Cardiac fibroblast (primary cell): ENCODE measurements at places on chromosomes 16 and 17.
A peak's percentile ranks its signal among the peaks of the same experiment; 100 is the strongest.

DNA sequence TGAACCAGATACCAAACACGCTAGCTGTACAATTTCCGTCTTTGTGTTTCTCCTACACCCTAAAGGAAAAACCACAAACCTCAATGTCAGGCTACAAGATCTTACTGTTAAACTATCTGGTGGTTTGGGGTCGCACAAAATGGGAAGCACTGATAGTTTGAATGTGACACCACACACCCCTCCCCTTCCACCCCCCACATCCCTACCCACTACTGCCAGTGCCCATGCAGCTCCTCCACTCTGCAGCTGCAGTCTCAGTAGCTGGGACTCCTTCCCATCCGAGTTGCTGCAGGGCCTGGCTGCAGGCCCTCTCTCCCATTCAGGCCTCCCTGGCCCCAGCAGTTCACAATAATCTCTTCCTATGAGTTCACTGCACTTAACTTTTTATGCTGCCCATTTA, 18.4 kb downstream of the TRAP1 start:
- DNase-seq: no peak

DNA sequence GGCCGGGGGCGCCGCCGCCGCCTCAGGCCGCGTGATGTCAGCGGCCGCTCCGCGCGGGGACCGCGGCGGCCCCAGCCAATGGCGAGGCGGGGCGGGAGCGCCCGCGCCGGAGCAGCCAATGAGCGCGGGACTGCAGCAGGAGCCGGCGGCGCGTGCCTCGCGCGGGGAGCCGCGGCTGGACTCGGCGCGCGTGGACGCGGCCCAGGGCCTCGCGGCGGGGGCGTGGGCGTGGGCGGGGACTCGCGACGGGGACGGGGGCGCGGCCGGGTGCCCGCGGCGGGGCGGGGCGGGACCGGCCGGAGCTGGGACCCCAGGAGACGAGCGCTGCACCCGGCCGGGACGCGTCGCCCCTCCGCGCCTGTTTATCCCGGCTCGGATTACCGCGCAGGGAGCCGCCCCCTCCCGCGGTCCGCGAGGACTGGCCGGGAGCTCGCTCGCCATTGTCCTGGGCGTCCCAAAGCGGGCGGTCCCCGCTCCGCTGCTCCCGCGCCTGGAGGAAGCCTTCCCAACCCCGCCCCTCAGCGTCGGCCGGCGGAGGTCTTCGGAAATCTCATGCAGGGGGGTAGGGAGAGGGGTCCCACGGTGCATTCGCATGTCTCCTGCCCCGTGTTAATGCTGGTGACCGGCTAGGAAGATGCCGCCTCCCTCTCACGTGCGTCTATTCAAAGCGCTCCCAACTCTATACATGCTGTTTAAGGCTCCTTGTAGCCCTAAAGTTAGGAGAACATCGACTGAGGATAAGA, at the start of gene RNF157:
RNF157 (minus strand) TSS at position 33 of the 743 bp plus-strand sequence. CDS start 253 bp downstream, outside the sequence.
- peak; percentile 25 for DNase-seq

GRCh38 chr17:21530311-21530710, 154.2 kb downstream of the KCNJ12 start:
- DNase-seq: peak; percentile 13

- no peak for DNase-seq
Observed at GRCh38 chr16:67230809-67231660, 4.1 kb downstream of the TMEM208 start.

DNA sequence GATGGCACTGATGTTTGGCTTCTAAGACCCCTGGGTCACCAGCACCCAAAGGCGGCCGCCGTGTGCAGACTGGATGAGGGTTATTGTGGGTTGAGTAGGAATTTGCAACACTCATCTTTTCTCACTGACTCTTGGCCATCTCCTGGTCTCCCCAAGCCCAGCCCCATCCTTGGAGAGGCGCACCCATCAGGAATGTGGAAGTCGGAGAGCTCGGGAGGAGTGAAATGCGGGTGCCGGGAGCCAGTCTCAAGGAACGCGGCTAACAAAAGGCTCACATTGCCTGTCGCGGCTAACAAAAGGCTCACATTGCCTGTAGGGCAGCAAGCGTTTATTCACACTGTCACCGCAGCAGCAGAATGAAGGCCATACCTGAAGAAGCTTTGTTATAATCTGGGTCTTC, 248.6 kb downstream of the FOXL1 start:
- DNase-seq: no peak

DNA sequence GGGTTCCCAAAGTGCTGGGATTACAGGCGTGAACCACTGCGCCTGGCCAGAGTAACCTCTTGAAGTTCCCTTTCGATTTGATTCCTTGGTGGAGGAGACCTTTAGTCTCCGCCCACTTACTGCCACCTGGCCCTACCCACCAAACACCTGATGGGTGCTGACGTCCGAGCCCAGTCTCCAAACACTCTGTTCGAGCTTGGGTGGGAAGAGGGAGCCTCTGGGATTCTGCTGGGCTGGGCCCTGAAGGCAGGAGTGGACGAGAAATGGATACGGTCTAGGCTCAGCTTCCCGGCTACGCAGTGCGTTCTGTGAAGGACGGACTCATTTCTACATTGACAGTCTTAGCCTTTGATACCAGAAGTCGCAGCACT, 870 bp upstream of the ITGA3 start:
- no peak for DNase-seq

DNA sequence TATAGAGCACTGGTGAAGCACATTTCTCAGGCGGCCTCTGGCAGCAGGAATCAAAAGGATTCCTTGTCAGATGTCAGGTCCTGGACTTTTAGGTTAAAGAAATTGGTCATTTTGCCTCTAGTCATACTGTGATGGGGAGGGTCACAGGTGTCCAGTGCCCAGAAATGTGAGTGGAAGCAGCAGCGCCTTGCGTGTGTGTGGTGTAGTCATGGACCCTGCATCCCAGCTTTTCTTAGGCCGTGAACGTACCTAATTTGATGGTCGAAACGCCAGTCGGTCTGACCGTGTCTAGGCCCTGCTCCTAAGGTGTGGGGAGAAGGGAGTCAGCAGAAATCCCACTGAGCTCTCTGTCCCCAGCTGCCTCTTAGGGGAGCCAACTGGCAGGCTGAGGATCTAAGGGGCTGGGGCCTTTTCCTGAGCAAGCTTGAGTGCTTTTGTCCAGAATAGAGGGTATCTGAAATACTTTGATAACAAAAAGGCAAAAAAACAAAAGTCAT, 32.0 kb downstream of the POLR3E start:
- no peak for DNase-seq

GRCh38 chr17:49521088-49521450, 26.0 kb downstream of the NGFR start:
- DNase-seq: no peak

DNA sequence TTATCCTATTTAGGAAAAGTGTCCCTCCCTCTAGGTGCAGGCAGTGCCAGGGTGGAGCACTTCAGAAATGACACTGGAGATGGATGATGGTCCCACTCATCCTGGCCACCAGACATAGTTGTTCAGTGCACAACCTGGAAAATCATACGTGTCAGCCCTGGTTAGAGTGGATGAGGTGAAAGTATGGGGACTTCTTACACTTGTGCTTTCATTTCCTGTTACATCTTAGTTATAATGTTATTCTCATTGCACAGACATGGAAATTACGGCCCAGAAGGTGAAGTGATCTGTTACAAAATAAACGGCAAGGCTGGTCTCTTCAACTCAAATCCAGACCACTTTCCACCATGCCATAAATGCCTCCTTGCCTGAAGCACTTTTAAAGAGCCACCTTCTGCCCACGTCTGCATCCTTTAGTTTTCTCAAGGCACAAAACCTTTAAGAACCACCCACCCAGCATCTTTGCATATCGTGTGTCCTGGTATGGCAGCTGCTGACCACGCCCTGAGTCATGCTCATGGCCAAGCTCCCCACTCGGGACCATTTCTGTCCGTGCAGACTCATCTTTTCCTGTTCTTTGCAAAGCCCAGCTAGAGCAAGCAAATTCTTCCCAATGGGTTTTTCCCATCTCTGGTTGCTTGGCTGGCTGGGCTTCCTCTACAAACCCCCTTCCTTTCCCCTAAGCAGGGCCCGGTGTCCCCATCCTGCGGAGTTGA, 22.4 kb downstream of the TBC1D3B start:
- no peak for DNase-seq

- DNase-seq: no peak
Observed at GRCh38 chr16:48106446-48106845, 49.3 kb downstream of the ABCC12 start.
